ENCODE measurements at places on chromosomes 1 and 21.

DNA sequence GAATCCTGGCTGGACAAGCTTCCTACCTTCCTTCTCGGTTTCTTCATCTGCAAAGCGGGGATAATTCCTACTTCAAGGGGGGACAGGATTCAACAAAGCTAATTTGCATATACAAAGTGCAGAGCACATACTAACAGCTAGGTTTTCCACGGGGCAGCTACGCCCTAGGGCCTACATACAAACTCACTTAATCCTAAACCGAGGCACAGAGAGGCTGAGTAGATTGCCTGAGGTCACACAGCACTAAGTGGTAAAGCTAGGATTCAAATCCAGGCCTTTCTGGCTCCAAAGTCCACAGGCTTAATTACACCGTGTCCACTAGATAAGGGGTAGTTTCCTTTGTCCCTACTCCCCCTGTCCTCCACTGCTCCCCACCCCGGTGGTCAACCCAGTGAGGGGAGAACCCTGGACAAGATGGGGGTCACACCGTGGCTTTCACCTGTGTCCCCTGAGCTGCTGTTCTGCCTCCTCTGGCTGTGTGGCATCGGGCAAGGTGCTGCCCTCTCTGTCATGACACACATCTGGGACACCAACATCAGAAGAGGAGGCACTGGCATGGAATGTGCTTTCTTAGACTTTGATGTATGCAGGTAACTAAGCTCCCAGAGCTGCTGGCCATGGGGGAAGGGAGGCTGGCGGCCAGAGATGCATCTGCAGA lies 44.5 kb downstream of the TAS1R2 start:
- no peak for DNase-seq

DNA sequence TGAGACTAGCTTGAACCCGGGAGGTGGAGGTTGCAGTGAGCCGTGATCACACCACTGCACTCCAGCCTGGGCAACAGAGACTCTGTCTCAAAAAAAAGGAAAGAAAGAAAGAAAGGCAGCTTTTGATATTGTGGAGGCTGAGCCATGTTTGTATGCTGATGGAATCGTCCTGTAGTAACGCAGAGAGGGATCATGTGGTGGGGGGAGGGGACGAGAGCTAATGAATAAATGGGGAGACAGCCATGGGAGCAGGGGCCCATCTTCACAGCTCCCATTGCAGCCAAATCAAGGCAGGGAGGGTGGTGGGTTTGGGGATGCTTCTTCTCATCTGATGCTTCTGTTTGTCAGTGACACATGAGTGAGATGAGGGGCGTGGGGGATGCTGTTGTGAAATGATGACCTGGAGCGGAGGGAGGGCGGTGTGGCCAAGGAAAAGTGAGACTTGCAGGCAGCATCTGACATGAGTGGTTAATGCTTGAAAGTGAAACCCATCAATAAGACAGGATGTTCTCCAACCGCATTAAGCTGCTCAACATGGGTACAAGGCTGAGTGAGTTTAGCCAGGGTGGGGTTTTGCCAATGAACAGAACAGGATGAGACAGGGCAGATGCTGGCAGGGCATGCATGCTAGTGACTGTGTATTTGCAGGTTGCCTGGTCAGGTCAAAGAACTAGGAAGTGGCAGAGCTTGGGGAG lies 16.7 kb downstream of the SPATA21 start:
- DNase-seq: peak; percentile 70

DNA sequence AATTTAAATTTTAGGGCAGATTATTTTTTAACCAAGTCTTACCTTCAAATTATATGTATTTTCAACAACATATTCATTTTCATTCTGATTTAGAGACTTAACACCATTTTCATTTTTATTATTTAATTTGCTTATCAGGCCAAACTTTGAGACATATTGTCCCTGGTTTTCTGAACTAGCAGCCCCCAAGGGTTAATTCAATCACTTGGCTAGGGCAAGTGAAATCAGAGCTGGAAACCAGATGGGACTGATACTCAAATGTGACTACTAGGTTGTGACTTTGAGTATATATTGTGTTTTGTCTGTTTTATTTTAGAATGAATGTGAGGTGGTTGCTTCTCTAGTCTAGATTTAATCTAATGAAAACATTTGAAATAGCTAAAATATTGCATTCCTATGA lies 198.9 kb upstream of the PTGFR start:
- DNase-seq: no peak

DNA sequence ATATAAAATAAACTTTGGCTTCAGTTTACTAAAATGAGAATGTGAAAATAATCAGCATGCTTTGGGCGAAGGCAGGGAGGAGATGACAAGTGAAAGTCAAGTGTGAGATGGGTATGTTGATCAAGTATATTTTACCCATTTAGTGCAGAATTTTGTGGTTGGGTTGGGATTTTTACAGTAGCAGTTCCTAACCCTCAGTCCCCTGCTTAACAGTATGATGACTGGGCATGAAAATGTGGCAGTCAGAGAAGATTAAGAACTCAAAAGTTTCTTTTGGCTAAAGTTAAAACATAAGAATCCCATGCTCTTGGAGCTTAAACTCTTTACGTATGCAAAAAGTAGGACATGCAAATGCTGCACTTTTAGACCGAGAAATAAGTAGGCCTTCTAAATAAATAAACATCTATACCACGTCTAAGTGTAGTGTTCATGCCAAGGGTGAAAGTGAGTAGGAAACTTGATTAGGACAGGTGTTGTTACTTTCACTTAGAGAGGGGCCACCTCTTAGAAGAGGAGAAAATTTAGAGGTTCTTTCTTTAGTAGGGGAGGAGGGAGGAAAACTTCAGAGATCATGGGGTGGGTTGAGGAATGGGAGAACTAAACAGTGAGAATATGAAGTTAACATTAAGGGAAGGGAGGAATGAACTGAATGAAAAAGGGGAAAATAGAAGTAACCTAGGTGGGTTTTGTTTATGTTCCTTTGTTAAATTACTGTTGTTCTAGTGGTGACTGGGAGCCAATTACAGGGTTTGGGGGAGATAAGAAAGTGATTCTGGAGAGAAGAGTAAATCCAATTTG lies 127.8 kb downstream of the OSBPL9 start:
- DNase-seq: no peak
